ENCODE measurements at places on chromosomes 5 and 9.

DNA sequence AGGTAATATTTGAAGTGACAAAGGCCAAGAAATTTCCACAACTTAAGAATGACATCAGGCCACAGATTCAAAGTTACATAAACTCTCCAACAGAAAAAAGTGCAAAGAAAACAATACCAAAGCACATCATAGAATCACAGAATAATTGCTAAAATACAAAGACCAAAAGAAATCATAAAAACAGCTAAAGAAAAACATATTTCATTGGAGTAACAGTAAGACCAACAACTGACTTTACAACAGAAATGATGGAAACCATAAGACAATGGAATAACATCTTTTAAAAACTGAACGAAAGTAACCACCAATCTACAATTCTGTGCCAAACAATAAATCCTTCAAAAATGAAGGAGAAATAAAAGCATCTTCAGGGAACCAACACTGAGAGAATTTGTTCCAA is 38.3 kb downstream of the ZDHHC21 start:
- no peak for DNase-seq

DNA sequence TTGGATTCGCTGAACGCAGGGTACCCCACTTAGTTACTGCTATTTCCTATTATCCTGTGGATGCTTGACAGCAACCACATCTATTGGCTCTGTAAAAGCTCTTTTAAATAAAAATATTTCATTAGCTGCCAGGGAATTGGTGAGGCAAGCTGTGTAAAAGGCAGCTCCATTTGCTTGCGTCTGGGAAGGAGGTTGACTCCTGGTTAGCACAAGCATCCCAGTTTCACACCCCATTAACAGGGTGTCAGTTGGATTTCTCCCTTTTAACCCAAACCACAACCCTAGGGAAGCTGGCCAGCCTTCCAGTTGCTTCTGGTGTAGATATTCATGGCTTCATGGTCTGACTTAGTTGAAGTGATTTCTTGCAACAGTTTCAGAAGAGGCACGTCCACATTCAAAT is 151.0 kb downstream of the GPBP1 start:
- no peak for DNase-seq

DNA sequence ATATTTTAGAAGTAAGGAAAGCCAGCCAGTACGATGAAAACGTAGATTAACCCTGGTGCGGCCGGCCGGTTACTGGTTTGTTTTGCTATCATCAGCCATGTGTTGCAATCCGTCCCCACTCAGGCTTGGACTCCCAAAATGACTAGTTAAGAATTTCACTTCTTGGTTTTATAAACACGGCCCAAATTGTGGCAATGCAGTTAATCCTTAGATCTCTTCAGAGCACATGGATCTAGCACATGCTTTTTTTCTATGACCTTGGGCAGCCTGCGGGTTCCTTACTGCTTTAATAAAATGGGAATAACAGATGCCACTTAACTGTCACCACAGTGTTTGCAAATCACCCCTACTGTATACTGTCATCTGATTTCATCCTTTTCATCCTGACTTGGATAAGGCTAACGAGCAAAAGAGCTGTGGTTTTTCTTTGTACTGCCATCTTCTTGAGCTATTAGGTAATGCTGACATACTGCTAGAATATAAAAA is 1.5 kb downstream of the NDFIP1 start:
- DNase-seq, result peak; percentile 23

DNA sequence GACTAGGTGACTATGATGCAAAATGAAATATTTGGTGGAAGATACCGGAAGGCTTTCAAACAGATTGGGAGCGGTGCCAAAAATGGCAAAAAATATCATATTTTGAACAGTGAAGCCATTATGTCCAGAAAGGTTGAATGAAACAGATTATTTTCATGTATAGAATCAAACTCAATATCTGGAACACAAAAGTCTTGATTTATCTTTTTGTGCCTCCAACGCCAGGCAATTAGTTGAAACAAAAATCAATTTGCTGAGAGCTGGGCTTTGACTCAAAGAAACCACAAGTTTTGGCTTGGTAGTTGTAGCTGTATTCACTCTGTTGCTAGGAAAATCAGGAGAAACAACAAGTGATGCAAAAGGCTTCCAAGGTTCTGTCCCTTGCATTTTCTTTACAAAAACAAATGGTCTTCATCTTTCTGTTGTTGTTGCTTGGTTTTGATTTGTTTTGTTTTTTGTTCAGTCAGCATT is 421.7 kb upstream of the TYRP1 start:
- DNase-seq, result no peak

- DNase-seq, result no peak
Measured at GRCh38 chr5:98713027-98713426, 60.4 kb upstream of the RGMB start.

GRCh38 chr5:178120607-178121357 is 7.5 kb downstream of the N4BP3 start:
- DNase-seq, result peak; percentile 46

DNA sequence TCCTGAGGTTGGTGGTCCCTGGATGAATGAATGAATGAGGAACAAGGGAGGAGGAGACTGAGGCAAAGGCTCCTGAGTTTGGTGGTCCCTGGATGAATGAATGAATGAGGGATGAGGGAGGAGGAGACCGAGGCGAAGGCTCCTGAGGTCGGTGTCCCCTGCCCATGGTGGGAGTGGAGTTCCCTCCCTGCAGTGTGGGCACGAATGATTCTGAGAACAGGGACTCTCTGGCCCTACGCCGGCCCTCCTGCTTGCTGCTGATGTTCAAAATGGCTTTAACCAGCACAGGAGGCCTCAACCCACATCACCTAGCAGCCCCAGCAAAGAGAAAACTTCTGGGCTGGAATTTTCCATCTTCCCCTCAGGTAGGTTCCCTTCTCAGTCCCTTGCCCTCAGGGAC is 377.8 kb downstream of the IRX2 start:
- no peak for DNase-seq

GRCh38 chr9:3173374-3173773 is 329.5 kb upstream of the PUM3 start:
- no peak for DNase-seq

GRCh38 chr5:58187432-58188261 is 272.2 kb downstream of the PLK2 start:
- no peak for DNase-seq

GRCh38 chr5:160547061-160547460 is 125.4 kb downstream of the PTTG1 start:
- no peak for DNase-seq

- peak; percentile 98 for DNase-seq
Measured at GRCh38 chr9:115373000-115373709, 255.2 kb upstream of the TNC start.

- DNase-seq, result no peak
Measured at GRCh38 chr9:84293001-84293798, 47.4 kb downstream of the SLC28A3 start.

DNA sequence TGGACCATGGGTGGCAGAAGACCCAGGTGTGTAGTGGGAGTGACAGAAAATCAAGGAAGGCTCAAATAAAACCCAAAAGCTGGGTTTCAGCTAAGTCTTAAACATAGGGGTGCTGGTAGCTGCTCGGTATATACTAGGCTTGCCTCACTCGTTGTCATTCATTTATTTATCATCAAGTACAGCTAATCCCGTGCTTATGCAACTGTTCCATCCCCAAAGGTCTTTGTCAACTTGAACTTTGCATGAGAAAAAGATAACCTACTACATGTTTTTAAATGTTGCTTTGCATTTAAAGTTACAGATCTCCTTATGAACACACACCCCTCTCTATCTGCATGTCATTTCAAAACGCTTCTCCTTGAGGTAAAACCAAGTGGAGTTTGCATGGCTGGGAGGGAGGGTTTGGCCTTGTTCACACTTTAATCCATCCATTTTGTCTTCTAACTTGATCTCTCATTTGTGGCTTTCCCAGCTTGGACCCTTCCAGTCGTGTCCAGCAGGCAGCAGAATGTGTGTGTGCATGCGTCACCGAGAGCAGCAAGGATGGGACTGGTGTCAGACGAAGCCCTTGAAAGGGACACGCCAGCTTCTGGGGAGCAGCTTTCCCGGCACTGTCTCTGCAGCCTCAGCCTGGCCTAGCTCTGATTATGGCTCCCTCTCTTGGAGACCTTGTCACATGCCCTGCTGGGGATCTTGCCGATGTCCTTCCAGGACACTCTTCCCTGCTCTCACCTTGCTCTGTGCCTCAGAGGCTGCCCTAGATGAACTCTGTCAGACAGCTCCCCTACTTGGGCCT is 133.5 kb downstream of the GADD45G start:
- DNase-seq, result no peak

- no peak for DNase-seq
Measured at GRCh38 chr5:59346514-59346913, 547.0 kb downstream of the PDE4D start.

DNA sequence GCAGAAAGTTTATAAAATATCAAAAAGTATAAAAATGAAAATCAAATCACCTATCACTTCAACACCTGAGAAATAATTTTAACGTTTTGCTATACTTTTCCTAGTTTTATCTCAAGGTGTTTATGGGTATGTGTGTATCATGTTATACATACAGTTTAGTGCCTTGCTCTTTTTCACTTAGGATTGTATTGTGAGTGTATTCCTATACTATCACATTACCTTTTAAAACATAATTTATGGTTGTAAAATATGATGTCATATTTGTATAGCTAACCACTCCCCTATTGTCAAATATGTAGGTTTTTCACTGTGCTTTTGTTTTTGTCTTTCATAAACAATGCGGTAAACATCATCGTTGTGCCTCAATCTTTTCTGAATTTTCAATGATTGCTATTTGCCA is 479.9 kb downstream of the SPOCK1 start:
- DNase-seq, result no peak

GRCh38 chr9:406886-407654 is 192.4 kb downstream of the DOCK8 start:
- no peak for DNase-seq

DNA sequence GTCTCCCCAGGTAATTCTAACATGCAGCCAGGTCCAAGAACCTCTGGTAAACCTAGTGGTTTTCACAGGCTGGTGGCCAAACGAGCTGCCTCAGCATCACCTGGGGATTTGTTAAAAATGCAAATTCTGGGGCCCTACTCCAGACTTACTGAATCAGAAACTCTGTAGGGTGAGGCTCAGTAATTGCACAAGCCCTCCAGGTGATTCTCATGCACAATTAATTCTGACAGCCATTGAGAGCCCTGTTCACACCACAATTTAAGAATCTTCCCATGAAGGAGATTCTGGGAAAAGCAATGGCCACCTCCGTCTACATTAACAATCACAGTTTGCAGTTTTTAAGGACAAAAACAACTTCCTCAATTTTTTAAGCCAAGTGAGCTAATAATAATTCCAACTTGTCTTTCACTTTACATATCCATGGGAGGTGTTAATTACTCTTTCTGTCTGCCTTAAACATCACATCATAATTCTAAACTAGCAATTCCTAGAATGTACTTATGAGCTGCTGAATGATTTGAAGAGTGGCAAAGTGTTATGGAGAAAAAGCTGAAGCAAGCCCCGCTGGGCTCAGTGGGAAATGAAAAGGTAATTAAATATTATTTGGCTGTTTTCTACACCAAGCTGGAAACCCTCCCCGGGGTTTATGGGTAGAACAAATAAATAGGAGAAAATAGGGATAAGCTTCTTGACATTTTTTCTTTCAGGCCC is 70.0 kb downstream of the GLDC start:
- DNase-seq, result no peak

- peak; percentile 29 for DNase-seq
Measured at GRCh38 chr9:136995772-136996311, 526 bp downstream of the CLIC3 start.

DNA sequence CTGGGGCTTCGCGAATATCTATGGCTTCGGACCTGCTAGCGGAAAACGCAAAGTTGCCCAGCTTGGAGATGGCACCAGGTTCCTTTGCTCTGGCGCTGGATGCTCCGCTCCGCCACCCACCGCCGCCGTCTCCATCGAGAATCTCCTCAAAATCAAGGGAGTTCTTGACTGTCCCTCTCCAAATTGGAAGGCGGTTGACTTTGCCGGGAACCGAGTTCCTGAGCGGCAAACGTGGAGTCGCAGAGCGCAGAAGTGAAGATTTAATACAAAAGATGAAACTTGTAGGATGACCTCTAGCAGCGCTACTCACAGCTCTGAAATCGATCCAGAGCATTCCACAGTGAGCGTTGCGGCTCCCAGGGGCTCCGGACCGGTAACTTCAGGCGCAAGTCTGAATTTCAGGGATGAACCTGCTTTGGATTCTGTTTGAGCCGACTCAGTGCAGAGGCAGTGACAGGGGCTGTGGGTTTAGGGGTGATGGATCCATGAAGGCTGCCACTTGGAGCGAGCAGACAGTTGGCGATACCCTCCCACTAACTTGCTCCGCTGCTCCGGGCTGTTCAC is 1641.5 kb upstream of the C9orf72 start:
- DNase-seq, result no peak

GRCh38 chr5:174222891-174223290 is 177.4 kb downstream of the NSG2 start:
- no peak for DNase-seq

DNA sequence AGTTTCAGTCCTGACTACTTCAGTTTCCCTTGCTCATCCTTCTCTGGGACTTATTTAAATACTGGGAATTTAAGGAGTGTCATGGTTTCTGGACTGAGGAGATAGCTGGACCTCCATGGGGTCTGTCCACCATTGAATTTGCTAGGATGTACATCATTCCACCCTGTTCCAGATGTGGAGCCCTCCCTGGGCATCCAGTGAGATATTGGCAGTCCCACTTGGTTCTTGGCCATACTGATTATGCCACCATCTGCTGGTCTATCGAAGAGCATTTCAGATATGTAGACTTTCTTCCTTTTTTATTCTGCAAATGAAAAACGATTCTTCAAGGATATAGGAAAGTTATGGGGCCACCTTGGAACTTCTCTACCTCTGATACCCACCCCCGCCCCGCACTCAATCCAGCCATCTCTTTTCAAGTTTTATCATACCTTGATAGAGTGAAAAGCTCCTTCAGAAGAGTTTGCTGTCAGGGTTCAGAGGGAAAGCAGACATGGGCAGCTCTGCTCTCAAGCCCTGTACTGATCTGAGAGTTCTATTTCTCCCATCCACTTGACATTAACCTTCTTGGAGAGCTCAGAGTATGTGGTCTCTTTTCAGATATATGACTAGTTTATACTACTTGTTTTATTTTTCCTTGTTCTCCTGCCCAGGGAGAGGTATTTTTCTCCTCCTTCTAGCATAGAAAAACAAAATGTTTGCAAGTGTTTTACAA is 490.7 kb upstream of the SGCD start:
- no peak for DNase-seq

- no peak for DNase-seq
Measured at GRCh38 chr5:76720988-76721569, 5.2 kb downstream of the F2R start.

DNA sequence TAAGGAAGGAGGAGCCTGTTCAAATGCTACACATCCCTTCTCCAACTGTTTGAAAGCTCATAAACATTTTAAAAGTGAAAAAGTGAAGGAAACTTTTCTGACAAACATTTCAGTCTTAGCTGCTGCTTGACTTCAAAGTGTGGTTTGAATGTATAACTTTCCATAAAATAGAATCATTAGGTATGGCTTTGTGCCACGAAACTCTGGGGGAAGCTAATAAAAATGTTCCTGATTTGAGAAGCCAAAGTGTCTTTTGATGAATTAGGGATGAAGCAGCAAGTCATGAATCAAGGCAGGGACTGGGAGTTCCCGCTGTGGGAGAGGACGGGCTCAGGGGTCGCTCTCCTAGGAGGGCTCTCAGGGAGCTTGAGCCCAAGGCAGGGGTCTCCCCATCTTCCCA is 15.3 kb downstream of the MVB12B start:
- DNase-seq, result no peak

- DNase-seq, result no peak
Measured at GRCh38 chr9:105044518-105044917, 116.6 kb upstream of the ABCA1 start.

GRCh38 chr5:168324859-168325630 is 33.6 kb downstream of the WWC1 start:
- peak; percentile 78 for DNase-seq

Data from HT1080 (cell line).